ENCODE measurements at places on chromosomes 3 and 15.

- DNase-seq, result no peak
These were observed 330.4 kb downstream of the FOXP1 start for GRCh38 chr3:71253169-71253568.

GRCh38 chr3:177470197-177470941, 273.1 kb upstream of the TBL1XR1 start:
- no peak for DNase-seq

DNA sequence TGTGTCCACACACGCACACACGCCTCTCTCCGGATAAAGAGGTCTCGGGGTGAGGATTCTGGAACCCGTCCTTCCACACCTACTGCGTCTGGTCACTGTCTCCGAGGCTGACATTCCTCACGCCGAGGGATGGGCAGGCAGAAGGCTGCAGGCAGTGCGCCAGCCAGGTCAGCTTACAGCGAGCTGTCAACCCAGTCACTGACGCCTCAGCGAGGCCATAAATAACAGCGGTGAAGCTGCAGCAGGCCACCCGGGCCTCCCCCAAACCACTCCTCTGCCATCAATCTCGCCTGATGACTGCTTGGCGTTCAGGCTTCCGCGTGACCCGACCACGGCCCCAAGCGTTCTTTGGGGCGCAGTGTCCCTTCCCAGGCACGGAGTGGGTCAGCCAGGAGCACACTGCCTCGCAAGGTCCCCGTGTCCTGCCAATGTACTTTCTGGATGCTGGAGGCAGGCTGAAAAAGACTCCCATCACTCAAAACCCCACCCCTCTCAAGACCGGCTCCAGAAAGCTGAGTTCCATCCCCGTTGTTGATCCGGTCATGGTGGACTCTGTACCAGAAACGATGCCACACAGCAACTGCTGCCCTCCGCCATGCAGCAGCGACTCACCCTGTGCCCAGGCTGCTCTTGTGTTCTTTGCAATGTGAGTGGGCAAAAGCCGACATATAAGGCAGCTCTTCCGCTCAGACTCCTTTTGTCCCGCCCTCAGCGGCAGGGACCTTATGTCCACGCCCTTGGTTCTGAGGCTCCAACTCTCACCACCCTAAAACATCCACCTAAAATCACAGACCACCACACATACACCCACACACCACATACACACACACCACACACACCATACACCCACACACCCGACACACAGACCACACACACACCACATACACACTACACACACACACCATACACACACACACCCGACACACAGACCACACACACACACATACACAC, 27.1 kb downstream of the CPN2 start:
- DNase-seq, result no peak

DNA sequence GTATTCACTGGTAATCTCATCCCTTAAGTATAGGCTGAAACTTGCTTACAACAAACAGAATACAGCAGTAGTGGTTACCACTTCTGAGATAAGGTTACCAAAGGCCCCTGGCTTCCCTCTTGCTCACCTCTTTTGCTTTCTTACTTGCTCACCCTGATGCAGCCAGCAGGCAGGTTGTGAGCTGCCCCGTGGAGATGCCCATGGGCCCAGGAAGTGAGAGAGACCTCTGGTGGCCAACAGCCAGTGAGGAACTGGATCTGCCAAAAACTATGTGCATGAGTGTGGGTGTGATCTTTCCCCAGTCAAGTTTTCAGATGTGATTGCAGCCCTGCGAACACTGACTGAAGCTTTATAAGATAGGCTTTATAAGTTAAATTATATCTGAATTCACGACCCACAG, 48.7 kb downstream of the NMNAT3 start:
- DNase-seq, result no peak

GRCh38 chr3:73999501-73999900, 374.8 kb upstream of the PDZRN3 start:
- no peak for DNase-seq

GRCh38 chr15:84057714-84058331, 177.8 kb upstream of the GOLGA6L4 start:
- DNase-seq, result no peak

GRCh38 chr15:47366884-47367283, 350.4 kb upstream of the SEMA6D start:
- no peak for DNase-seq

DNA sequence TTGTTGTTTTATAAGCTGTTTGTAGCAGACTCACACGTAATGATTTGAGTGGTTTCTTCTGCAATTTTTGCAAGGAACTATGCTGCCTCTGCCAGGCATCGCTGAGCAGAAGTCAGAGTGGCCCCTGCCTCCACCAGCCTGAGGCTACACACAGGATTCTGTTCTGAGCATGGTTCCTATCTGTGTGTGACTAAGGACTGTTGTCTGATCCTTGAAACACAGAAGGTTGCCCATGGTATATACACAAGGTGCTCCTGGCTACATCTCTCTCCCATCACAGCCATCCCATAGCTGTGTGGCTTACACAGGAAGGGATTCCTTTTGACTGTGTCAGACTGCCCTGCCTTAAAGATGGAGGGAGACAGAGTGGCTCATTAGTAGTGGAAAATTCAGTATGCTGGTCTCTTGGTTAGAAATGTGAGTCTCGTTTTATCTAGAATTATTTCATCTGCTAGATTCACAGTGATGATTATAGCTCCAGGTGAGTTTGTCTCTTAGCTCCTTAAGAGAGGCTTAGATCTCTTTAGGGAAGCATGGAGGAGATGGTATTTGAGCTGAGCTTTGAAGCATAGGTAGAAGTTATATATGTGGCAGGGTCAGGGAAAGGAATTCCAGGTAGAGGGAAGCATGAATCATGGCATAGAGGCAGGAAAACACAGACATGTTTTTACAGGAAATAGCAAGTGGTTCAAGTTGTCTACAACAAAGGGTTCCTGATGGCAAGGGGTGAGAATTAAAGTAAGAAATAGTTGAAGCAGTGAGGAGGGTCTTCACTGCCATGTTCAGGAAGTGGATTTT, 37.5 kb downstream of the SNAPC5 start:
- DNase-seq, result no peak

DNA sequence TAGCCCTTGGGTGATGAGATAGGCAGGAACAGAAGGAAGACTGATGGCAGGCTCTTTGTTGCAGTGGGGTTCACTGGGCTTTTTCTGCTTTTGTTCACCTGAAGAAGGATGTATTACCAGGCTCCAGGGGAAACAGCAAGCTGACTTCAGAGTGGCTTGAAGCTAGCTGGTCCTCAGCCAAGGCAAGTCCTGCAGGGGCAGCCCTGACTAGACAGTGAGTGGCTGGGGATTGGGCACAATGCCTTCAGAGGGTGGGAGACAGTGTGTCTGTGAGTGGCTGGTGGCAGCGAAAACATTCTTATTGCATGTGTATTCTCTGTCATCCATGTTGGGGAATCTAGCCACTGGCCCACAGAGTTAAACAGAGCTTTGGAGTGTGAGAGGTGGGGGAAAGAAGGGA, 2.3 kb upstream of the TEX264 start:
- DNase-seq, result no peak

- DNase-seq, result no peak
These were observed 14.0 kb upstream of the GPR156 start for GRCh38 chr3:120298996-120299395.

DNA sequence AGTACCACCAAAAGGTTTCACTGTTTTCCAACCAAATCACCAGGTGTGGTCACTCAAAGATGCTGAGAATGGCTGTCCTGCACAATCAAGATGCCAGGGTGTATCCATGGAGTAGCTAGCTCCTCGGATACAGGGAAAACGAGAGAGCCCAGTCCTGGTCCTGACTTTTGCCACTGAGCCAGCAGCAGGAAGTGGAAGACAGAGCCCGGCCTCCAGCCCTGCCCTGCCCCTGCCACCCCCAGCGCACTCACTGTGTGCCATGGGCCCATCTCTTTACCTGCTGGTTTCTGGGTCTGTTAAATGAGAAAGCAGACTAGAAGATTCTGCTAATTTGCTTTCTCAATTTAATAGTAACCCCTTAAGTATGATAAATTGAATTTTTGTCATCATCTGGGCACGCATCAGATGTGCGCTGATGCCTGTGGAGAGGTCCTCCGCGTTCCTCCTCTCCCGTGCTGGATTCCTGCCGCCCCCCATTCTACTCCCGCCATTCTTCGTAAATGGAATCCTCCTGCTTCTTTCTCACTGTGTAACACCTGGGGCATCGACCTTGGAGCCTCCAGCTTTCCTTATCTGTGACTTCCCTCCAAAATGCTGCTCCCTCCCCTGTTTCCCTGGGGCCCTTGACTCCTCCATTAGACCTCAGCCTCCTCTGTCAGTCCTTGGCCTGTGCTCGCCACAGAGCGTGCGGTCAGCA, 18.0 kb downstream of the TNFAIP8L3 start:
- no peak for DNase-seq

DNA sequence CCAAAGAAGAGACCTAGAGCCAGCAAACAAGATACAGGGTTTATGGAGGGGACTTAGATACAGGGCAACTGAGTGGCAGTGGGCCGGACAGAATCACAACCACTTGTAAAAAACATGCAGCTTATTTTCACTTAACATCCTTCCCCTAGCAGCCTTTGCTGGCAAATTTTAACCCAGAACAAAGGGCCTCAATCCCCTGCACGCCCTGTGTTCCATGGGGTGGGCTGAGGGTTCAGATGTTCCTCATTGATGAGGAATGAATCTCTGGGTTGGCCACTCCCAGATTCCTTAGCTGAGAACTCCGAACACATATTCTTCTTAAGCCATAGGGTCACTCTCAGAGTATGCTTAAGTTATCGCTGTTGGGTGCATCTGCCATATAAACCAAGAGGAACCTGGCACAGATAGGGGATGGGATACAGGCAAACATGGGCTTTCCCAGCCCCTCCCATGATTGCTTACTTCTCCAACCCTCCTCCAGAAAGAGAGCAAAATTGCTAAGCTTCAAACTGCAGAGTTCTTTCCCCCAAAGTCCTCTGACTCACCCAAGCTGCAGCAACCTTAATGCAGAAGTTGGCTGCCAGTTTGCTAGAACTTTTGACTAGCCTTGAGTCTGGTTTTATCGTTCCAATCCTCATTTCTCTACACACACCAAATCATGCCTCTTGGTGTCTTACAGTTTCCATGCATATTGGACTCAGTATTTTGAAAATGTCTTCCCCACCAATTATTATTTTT, 146.9 kb downstream of the CD47 start:
- no peak for DNase-seq

- DNase-seq, result no peak
These were observed 5.8 kb upstream of the NRROS start for GRCh38 chr3:196633555-196634151.

DNA sequence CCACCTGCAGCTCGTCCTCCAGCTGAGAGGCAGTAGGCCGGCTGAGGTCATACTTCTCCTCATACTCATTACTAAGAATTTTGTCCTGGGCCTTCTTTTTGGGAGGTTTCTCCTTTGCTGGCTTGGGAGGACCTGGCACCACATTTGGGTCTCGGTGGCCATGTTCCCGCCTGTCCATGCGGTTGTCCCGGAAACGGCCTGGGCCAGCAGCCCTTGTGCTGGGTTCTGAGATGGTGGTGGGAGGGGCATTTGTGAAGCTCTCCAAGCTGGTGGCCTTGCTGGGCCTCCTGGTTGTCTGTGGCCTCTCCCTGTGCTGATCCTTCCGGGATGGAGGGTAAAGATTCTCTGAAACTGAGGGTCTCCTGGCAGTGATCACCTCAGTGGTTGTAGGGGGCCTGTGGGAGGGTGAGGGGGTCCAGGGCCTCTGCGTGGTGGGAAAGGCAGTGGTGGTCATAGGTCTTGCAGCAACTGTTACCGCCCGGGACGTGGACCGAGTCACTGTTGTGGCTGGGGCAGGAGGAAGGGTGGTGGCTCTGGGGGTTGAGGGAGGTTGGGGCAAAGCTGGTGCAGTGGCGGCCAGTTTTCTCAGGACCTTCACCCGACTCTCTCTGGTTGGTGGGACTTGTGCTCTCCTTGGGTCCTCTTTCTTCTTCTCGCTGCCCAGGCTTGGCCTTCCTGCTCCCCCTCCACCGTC, 2.5 kb downstream of the CCDC80 start:
- DNase-seq, result no peak

- DNase-seq, result no peak
These were observed 22.3 kb downstream of the PLXNB1 start for GRCh38 chr3:48407542-48408099.

- no peak for DNase-seq
These were observed 63.5 kb downstream of the SLC49A4 start for GRCh38 chr3:122858373-122858772.

GRCh38 chr15:60462027-60462426, 16.9 kb downstream of the ICE2 start:
- no peak for DNase-seq

DNA sequence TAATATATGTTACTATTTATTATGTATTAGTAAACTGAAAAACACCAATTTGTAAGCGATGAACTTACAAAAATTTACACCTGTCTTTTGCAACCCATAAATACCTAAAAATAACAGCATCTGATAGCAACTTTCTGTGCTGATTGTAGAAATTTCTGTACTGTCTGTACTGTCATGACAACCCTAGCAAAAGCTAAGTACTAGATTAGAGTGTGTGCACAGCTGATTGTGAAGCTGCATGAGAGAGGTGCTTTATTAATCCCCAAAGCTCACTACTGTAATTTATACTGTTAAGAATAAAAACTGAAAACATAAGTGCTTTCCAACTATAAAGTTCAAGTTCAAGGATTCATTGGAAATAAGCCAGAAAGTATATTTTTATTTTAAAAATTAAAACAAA, 815 bp downstream of the BCL2A1 start:
- no peak for DNase-seq
